H54 (cell line): ENCODE measurements at places on chromosomes 5 and 9.

- DNase-seq, result peak; percentile 76
Observed at GRCh38 chr9:114285166-114285867, 37.6 kb upstream of the ORM1 start.

DNA sequence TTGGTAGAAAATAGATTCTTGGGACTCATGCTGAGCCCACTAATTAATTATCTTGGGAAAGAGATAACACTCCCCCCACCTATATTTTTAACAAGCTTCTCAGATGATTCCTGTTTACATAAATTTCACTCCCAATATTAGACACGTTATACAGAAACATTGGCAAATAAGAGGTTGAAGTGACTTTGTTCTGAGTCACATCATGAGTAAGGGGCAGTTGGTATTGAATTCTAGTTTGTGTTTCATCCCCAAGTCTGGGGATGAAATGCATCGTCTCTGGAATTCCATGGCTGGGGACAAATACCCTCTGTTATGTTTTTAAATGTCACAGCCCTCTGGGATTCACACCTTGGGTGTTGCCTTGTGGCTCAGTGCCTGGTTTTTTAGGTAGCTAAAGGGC lies 41.0 kb downstream of the BASP1 start:
- no peak for DNase-seq

GRCh38 chr9:108363311-108363710 lies 492.5 kb downstream of the ACTL7B start:
- DNase-seq, result no peak

GRCh38 chr9:121372239-121373010 lies 2.4 kb upstream of the STOM start:
- DNase-seq, result no peak

GRCh38 chr5:36644727-36645126 lies 38.3 kb downstream of the SLC1A3 start:
- DNase-seq, result no peak

DNA sequence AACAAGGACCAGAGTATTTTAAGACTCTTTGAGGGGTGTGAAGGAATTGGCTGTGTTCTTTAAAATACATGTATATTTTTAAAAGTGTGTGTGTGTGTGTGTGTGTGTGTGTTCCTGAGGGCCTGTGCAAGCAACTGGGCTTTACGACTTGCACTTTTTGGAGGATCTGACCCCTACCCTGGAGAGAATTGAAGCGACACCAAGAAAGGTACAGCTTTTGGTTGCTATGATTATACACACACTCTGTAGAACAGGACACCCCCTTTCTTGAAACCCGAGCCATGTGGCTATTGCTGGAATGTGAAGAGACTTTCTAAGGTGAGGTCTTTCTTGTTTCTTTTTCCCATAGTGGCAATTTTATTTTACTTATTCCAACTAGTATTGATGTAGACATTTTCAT lies 988 bp downstream of the SHISAL2B start:
- DNase-seq, result no peak

DNA sequence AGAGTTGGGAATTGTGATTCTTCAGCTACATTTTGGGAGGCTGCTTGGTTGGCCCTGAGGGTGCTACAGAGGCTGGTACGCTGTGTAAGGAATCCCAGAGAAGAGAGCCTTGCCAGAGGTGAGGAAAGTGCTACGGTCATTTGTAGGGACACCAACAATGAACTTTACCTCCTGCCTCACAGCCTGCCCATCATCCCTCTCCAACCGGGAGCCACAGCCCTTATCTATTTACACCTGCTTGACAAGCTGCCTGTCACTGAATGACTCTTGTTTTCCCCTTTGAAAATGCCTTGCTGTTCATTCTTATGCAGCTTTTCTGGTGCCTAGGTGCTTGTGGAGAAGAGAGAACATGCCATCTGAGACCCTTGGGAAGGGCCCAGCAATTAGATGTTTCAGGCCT lies 110.8 kb downstream of the PCSK1 start:
- DNase-seq, result no peak

- DNase-seq, result no peak
Observed at GRCh38 chr5:148179234-148179824, 11.0 kb downstream of the SPINK14 start.

DNA sequence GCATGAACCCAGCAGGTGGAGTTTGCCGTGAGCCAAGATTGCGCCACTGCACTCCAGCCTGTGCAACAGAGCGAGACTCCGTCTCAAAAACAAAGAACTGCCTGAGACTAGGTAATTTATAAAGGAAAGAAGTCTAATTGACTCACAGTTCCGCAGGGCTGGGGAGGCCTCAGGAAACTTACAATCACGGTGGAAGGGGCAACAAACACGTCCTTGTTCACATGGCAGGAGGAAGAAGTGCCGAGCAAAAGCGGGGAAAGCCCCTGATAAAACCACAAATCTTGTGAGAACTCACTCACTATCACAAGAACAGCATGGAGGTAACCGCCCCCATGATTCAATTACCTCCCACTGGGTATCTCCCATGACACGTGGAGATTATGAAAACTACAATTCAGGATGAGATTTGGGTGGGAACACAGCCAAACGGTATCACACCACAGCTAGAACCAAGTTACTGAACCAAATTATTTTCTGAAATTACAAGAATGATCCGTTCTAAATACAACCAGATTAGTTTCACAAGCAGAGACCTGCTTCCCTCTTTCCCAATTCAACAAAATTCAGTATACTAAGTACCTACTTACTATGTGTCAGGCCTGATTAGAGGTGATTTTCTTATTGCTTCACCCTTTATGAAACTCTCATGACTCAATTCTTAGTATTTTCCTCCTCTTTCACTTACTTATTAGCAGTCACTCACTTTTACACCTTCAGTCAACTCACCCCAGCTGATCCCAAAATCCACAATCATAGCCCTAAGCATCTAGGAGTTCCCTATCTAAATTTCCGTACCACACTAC lies 8.4 kb downstream of the UBTD2 start:
- no peak for DNase-seq

DNA sequence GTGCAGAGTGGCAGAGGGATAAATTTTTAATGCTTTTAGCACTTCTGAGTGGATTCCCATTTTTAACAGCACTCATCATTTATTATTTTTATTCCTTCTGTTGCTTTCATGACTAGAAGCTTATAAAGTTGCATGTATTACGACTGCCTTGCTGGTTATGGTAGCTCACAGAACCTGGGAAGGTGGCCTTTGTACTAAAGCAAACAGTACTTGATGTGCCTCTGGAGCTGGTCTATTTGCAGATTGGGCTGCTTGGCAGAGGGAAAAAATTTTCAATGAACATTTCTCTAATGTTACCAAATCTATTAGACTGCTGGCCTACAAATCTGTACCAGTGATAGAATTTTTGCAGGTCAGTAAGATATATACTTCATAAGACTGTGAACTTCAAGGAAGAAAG lies 274.5 kb upstream of the C9orf72 start:
- DNase-seq, result no peak

- no peak for DNase-seq
Observed at GRCh38 chr9:124440786-124441185, 9.5 kb upstream of the ADGRD2 start.

DNA sequence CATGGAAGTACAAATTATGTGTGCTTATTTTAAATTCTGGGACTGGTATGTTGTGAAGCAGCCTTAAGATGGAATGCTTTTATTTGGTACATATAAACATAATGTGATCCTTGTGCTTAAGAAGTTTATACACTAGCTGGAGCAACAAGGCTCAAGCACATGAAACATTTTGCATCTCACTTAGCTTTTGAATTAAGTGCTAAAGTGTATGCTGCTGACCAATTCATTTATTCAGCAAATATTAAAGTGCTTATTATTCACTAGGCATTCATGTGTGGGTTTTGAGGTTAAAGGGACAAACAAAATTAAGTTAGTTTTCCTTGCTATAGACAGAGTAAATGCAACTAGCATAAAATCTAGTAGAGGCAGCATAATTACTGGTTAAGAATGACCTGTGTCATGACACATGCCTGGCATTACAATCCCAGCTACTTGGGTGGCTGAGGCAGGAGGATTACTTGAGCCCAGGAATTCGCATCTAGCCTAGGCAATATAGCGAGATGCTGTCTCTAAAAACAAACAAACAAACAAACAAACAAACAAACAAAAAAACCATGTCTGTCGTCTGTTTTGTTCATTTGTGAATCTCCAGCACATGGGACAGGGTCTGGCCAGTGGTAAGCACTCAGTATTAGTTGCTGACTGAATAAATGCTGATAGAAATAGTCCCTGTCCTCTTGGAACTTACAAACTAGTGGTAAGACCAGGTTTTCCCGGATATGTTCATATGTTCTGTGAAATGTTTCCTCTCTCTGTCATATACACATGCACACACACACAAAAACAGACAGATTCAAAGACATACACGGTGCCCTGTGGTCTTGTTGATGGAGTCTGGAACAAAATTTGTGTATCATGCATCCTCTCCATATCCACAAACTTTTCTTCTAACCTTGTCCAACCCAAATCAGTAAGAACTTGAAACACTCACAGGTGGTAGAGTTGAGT lies 41.9 kb upstream of the TNFAIP8 start:
- no peak for DNase-seq

- no peak for DNase-seq
Observed at GRCh38 chr5:116506488-116506887, 68.1 kb downstream of the SEMA6A start.

DNA sequence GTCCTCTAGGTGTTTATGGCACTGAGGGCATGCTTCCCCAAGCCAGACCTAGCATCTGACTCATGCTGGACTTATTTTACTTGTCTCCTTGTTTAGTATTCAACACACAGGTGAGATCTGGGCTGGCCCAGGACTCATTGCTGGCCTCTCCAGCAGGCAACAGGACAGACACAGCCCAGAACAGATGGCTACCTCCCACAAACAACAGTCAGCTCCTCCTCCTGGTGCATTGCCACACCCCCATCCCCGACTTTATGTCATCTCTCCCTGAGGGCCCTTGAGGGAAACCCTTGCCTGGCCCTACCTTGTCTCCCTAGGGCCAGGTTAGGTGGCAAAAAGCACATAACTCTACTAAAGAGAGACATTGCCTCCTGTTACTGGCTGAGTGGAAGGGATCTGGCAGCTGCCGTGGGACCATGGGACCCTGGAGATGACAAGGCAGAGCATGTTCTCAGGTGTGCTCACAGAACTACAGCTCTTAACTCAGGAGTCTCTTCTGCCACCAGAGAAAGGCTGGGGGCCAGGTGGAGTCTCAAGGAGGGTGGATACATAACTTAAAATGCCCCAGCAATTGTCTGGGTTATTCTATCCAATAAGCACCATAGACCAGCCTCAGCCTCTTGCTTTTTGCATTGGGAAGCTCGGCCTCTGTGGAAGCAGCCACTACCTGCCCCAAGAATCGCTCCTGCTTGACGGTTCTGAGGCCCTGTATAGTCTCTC lies 2.3 kb downstream of the ACSL6 start:
- DNase-seq, result peak; percentile 45

- no peak for DNase-seq
Observed at GRCh38 chr5:109922381-109922995, 232.8 kb downstream of the MAN2A1 start.

- DNase-seq, result no peak
Observed at GRCh38 chr5:103561685-103562452, 720 bp downstream of the NUDT12 start.

DNA sequence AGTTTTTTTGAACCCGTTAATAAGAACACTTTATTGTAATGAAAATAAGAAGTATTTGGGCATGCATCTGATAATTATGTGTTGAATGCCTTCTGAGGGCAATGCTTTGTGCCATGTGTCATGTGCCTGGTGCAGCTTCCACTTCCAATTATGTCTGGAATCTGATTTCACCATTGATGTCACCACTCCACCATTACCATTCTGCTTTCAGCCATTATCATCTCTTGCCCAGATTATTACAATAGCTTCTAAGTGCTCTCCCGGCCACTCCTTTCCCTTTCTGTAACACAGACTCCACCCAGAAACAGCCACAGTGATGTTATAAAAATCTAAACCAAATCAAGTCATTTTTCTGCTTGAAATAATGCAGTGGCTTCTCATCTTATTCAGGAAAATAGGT lies 171.7 kb downstream of the C9orf152 start:
- DNase-seq, result no peak

- DNase-seq, result no peak
Observed at GRCh38 chr9:34574571-34574970, 15.0 kb downstream of the CNTFR start.

DNA sequence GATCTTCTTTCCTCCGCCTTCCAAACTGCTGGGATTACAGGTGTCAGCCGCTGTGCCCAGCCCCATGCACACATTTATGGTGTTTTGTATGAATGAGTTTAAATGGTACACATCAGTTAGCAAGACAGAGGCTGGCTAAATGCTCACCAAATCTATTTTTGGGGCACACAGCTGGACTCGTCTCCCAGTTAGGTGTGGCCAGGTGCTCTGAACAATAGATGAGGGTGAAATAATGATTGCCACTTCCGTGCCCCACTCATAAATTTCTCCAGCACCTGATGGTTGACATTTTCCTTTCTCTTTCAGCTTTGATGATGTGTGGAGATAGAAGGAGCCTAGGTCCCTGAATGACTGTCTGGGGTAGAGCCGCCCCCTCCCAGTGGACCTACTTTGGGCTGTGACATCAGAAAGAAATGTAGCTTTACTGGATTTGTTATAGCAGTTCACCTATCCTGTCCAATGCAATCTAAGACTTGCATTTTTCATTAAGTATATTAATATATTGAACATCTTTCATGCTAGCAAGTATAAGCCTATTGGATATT lies 8.6 kb upstream of the RAPGEF1 start:
- DNase-seq, result no peak

GRCh38 chr9:77960356-77961153 lies 71.1 kb downstream of the GNAQ start:
- no peak for DNase-seq

GRCh38 chr9:77514886-77515711 lies 133.0 kb downstream of the GNA14 start:
- DNase-seq, result no peak

DNA sequence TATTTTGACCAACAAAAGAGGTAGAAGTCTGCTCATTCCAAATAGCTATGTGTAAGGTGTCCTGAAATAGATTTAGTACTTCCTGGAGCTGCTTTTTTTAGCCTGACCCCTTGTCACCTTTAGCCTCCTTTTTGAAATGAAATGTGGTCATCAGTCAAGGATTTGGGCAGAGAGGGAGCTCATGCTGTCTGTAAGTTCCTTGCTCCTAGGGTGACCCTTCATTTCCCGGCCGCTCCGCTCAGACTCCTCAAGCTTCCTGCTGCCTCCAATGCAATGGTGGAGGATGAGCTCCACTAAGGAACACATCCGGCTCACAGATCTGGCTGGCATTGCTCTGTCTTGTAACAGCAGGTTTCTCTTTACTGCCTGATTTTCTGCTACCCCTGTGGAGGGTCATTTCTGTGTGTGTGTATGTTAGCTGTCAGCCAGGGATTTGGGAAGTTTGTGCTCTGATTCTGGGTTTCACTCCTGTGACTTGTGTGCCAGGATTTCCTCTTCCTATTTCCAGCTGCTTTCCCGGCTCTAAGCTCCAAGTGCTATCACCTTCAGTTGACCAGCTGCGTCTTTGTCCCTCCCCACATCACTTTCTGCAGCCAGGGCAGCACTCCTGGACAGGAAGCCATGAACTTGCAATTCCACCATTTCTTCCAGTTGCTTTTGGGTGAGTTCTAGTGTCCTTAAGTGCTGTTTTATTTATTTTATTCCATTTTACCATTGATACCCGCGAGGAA lies 265.9 kb downstream of the ICE1 start:
- DNase-seq, result no peak

GRCh38 chr5:31551878-31552277 lies 19.8 kb downstream of the C5orf22 start:
- no peak for DNase-seq
